ENCODE measurements at places on chromosomes 13 and 19.
A peak's percentile ranks its signal among the peaks of the same experiment; 100 is the strongest.

DNA sequence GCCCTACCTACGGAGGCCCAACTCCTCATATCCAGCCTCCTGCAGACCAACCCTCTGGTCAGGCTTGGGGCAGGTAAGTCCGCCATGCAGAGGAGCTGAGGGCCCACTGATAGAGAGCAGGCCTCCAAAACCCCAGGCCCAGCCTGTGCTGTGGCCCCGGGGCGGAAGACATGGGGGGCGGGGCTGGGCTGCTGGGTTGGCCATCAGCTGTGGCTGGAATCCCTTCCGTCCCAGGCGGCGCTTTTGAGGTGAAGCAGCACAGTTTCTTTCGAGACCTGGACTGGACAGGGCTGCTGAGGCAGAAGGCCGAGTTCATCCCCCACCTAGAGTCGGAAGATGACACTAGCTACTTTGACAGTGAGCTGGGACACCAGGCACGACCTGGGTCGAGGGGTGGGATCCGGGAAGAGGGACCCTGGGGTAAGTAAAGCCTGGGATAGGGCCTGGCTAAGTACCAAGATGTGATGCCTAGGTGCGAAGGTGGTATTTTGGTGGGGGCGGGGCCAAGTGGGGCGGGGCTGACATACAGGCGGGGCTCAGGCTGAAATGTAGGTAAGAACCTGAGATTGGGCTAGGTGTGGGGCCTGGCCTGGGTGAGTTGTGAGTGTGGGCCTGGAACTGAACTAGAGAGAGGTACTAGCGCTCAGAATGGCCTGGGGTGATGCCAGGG lies 15.4 kb downstream of the DNASE2 start:
- DNase-seq = no peak

GRCh38 chr19:41175801-41176777 lies 16.9 kb upstream of the CYP2S1 start:
- DNase-seq = no peak

GRCh38 chr13:46213242-46213641 lies 1.5 kb downstream of the LRRC63 start:
- no peak for DNase-seq

GRCh38 chr13:114225610-114226009 lies 9.1 kb upstream of the CDC16 start:
- no peak for DNase-seq

DNA sequence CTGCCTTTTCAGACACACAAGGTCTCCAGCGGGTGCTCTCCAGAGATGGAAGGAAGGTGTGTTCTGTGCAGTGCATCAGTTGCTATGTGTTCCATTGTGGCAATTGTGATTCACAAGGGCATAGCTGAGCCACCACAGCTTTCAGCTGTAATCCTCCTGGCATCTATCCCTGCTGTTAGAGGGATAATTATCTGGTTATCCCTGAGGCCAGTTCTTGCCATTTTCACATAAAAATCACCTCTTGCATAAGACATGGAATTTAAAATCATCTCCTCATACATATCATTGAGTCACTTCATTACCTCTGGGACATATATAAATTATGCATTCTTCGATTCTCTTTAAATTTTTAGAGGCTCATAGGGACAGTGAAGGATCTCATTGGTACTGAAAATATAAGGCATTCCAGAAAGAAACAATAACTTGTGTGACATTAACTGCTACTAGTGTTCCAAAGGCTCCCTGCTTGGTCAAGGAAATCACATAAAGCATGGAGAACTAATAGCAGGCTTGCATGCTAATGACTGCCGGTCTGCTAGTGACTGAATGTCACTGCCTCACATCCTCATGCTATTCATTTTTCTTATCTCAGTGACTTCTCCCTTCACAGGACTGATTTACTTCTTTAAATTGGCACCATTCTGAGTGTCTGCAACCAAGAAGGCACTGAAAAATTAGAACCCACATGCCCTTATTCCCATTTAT lies 214.0 kb downstream of the ENOX1 start:
- DNase-seq = no peak

DNA sequence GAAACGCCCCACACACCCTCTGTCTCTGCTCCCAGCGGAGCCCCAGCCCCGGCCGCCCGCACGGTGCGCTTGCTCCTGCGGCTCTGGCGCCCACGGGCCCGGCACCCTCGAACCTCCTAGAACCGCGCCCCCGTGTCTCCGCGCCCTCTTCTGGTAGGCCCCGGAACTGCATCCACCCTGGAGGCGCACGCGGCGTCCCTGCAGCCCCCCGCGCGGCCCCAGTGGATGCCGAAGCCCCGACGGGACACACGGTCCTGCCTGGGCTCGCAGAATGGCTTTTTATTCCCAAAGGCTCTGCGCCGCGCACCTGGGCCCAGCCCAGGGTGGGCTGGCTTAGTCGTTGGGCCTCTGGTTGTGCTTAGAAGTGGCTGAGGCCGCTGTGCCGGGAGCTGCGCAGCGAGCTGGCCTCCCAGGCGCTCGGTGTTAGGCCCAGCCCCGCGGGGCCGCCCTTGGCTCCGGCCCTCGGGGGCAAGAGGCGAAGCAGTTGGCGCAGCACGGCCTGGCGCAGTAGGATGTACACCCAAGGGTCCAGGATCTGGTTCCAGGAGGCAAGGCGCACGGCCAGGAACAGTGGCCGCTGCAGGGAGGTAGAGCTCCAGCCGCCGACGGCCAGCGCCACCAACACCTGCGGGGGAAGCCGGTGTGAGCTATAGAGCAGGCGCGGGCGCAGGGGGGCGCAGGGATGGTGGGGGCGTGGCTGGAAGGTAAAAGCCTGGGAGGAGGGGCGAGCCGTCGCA lies 2.8 kb downstream of the PTGER1 start:
- DNase-seq = peak; percentile 61

DNA sequence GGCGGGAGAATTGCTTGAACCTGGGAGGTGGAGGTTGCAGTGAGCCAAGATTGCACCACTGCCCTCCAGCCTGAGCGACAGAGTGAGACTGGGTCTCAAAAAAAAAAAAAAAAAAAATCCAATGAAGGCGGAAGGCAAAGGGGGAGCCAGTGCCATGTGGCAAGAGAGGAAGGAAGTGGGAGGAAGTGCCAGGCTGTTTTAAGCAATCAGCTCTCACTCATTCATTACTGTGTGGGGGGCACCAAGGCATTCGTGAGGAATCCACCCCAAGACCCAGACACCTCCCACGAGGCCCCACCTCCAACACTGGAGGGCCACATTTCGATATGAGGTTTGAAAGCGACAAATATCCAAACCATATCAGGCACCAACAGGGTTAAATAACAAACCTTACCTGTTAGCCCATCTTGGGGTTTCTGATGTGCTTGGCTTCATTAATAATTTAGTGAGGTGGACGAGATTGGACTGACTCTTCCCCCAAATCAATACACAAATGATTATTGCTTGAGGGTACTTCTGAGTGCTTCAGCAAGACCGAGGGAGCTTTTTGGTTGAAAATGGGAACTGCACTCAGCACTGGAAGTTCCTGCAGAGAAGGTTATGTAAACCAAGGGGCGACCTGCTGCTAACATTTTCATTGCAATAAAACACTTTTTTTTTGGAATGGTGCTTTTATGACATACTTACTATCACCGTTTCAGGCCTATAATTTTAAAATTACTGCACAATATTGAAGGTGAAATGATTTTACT lies 7.5 kb upstream of the LRP3 start:
- DNase-seq = no peak

DNA sequence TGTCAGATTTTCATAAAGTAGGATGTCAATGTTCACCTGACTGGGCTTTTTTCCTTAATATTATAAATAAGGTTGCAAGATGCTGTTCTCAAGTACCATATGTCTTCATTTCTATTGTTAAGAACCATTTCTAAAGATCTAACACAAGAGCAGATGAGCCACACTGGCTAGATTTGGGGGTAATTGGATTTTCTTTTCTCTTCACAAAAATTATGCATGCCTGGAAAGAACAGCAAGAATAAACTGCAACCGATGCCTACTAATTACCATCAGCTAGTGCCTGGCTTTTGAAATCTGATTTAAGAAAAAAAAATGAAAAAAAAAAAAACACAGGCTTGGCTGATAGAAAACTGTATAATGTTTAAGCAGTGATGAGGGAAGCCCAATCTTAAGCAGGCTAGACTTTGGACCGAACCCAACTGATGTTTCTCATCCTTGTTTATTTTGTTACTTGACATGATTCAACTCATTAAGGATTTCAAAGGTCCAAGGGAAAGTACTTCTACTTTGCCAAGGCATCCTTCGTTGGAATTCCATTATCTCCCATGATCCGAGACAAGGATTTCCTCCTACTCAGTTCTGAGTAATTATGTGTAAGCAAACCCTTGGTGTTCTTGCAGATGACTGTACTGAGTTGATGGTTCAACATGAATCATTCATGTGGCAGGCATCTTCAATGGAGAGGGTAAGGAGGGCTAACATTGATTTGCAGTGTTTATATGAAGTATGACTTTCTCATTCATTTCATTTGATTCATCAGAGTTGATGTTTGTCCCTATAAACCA lies 300.5 kb downstream of the SPRY2 start:
- no peak for DNase-seq

- no peak for DNase-seq
Measured at GRCh38 chr19:8473648-8474476, 28.6 kb downstream of the PRAM1 start.

DNA sequence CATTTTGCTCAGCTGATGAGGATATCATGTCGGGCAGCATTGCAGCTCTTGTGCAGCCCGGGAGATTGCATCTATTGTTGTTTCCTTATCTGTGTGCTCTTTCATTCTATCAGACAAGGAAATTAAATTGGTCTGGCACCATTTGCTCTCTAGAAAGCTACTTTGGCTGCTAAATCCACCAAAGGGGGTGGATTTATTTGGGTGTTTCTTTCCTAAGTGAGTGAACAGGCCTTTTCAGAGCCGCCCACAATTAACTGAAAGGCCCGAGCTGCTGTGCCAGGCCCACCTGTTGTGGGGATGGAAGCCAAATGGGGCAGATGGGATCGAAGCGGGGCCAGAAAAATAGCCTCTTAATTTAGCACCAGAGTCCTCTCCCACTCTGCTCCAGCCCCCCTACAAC lies 99.4 kb downstream of the DNAJC15 start:
- DNase-seq = no peak

GRCh38 chr13:107867701-107868661 lies 347.4 kb downstream of the LIG4 start:
- peak; percentile 79 for DNase-seq

GRCh38 chr13:89584058-89584620 lies 1763.3 kb upstream of the MIR17HG start:
- no peak for DNase-seq

- peak; percentile 78 for DNase-seq
Measured at GRCh38 chr19:6737873-6738786, 750 bp upstream of the GPR108 start.

GRCh38 chr19:30791088-30791487 lies 418.9 kb downstream of the ZNF536 start:
- DNase-seq = no peak

GRCh38 chr19:40348961-40349507 lies 539 bp downstream of the PLD3 start:
- DNase-seq = no peak

- peak; percentile 8 for DNase-seq
Measured at GRCh38 chr13:45733361-45733760, 31.2 kb downstream of the CBY2 start.

- no peak for DNase-seq
Measured at GRCh38 chr13:99969453-99969918, 2.1 kb downstream of the ZIC5 start.

- peak; percentile 98 for DNase-seq
Measured at GRCh38 chr19:18919086-18919899, at the start of the genes COPE and DDX49. Gene COPE, minus strand, starts transcription at chr19:18919387. Its CDS starts 39 bp downstream, at chr19:18919348. Gene DDX49, plus strand, starts transcription at chr19:18919715. Its CDS starts 27 bp downstream, at chr19:18919742.

GRCh38 chr13:99464441-99464949 lies 36.8 kb upstream of the TM9SF2 start:
- DNase-seq = no peak

- peak; percentile 49 for DNase-seq
Measured at GRCh38 chr19:17346109-17346671, 8.8 kb downstream of the GTPBP3 start.

GRCh38 chr19:45391346-45391745 lies 13.5 kb downstream of the PPP1R13L start:
- no peak for DNase-seq

- DNase-seq = no peak
Measured at GRCh38 chr13:33846303-33847062, 28.5 kb downstream of the RFC3 start.

DNA sequence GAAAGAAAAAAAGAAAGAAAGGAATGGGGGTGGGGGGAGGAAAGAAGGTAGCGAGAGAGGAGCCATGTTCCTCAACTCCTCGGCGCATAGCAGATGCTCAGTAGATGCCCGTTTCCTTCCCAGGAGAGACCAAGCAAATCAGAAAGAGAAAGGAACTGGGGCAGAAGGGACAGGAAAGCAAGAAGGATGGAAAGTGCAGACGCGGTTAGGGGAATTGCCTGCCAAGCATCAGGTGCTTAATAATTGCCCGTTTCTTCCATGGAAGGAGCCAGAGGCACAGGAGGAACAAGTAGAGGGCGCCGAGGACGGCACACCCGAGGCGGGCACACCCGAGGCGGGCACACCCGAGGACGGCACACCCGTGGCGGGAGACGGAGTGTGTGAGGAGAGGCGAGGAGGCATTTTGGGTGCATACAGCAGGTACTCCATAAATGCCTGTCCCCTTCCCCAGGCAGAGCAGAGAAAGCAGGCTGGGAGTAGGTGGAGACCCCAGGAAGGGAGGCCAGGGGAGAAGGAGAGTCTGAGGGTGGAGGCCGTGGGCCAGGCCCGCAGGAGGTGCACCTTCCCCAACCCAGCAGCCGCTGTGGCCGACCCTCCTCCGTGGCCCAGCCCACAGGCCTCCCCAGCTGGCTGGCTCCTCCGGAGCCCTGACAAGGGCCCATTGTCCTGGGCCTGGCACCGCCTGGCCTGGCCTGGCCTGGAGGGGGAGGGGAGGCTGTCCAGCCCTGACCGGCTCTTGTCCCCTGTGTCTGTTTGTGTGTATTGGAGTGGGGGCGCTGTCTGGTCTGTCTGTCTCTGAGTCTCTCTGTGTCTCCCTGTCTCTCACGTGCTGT lies 14.6 kb downstream of the JOSD2 start:
- no peak for DNase-seq

DNA sequence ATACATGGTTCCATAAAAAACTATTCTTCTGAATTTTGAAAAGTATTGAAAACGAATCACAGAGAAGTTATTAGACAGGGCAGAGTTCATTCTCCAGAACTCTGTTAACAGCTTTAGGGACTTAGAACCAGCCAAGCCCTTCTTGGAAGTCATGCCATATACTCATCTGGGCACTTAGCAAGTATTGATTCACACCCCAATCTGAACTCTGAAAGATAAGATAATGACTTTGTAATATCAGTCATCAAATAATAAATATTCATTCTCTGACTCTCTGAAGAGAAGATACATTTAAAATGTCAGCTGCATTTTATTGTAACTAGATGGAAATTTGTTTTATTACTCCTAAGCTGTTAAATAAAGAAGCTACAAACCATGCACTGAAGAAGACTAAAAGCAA lies 43.8 kb upstream of the ITM2B start:
- DNase-seq = no peak

DNA sequence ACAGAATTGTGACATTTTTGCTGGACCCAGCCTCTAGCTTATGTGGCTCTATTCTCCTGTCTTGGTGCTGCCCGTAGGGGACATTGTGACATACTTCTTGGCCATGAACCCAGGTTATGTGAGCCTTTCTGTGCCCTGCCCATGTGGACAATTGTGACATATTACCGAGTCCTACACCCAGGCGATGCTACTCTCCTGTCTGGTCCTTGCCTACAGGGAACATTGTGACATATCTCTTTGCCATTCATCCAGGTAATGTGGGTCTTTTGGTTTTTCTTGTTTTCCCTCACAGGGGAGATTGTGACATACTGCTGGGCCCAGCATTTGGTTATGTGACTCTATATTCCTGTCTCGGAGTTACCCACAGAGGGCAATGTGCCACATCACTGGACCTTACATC lies 71.5 kb upstream of the ZNF43 start:
- DNase-seq = no peak

- DNase-seq = no peak
Measured at GRCh38 chr13:95254339-95254738, 46.9 kb downstream of the ABCC4 start.
